ENCODE measurements at places on chromosomes 11 and 22.

- H3K27me3 ChIP-seq = no peaks in the 10 kb centered on the region
- no peak for DNase-seq
- no peaks in the 10 kb centered on the region for H3K36me3 ChIP-seq
- H3K4me1 ChIP-seq = no peaks in the 10 kb centered on the region
- no peak overlapping the region for H3K27ac ChIP-seq
Observed at GRCh38 chr22:44128958-44129618, 51.6 kb upstream of the PARVG start.

DNA sequence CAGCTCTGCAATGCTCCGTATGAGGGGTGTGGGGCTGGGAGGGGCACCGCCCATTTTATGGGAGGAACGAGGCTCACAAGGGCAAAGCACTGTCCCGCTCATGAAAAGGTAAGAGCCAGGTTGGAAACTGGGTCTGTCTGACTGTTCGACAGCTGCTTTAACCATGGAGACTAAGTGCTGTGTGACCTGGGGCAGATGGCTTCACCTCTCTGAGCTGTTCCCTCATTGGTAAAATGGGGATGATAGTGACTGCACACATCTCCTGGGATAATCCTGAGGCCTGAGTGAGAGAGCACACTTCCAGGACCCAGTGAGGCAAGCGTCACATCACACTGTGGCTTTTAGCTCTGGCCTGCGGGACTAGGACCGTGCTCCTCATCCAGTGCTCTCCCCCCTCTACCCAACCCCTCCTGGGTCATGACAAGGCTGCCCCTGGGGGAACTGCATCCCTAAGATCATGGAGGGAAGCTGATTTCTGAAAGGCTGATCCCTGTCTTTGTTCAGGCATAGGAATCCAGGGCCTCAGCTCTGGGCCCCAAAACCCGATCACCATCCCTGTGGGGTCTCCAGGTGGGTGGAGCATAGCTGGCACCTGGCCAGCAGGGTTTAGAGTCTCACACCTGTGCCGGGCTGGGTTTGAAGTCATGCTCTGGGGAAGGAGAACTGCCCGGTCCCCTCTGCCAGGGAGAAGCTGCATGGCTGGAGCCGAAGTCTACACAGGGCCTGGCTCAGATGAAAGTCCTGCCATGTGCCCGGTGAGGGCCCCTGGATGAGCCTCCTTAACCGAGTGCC lies 21.3 kb downstream of the FGF3 start:
- no peak overlapping the region for H3K27ac ChIP-seq
- no peaks in the 10 kb centered on the region for H3K36me3 ChIP-seq
- no peak for DNase-seq
- H3K4me1 ChIP-seq = peaks cover 2% of the 10 kb centered on the region
- no peak overlapping the region for H3K4me3 ChIP-seq

GRCh38 chr22:24434471-24435322 lies 7.3 kb downstream of the ADORA2A start:
- DNase-seq = no peak
- H3K4me1 ChIP-seq = no peaks in the 10 kb centered on the region
- no peak overlapping the region for H3K4me3 ChIP-seq
- H3K27me3 ChIP-seq = no peaks in the 10 kb centered on the region
- no peaks in the 10 kb centered on the region for H3K36me3 ChIP-seq
- H3K27ac ChIP-seq = no peak overlapping the region

DNA sequence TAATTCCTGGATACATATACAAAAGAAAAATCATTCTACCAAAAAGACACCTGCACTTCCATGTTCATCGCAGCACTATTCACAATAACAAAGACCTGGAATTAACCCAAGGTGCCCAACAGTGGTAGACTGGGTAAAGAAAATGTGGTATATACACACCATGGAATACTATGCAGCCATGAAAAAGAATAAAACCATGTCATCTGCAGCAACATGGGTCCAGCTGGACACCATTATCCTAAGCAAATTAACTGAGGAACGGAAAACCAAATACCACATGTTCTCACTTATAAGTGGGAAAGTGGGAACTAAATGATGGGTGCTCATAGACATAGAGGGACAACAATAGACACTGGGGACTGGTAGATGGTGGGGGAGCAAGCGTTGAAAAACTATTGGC lies 4.5 kb downstream of the TRPM5 start:
- no peak for DNase-seq
- H3K4me1 ChIP-seq = peaks cover 10% of the 10 kb centered on the region
- peaks cover 24% of the 10 kb centered on the region for H3K27me3 ChIP-seq
- H3K4me3 ChIP-seq = no peak overlapping the region
- H3K36me3 ChIP-seq = no peaks in the 10 kb centered on the region

DNA sequence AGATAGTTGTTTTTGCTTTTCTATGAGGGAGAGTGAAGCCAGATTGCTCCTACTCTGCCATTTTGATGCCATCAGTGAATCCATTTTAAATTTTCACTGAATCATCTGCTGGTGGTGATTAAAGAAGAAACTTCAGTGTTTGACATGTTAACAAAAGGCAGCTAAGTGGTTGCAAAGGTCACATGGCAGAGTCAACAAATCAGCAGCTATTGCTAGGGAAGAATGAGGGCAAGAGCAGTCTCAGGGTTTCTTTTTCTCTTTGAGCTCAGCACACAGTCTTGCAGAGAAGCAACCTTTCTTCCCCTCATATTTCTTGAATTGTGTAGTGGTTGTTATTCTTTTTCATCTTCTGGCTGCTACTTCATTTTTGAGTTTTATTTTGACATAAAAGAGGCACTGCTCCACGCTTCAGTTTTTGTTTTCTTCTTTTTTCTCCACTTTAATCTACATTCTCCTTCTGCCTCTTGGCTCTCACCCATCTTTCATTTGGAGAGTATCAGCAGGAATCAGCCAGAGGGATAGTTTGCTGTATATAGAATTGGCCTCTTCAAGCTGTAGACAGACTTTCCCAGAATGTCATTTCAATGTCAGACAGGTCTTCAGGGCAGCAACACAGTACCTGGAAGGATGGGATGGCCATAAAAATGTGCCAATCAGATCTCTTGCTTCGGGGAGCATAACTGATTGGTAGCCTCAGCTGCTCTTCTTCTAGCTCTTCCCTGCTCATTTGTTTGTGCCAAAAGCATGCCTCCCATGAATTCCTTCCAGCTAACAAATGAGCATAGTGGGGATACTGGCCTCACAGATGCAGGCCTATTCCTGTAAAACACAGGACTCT lies 153.9 kb downstream of the TRPC6 start:
- H3K27me3 ChIP-seq = no peaks in the 10 kb centered on the region
- H3K4me1 ChIP-seq = no peaks in the 10 kb centered on the region
- no peaks in the 10 kb centered on the region for H3K36me3 ChIP-seq
- H3K27ac ChIP-seq = no peak overlapping the region
- DNase-seq = no peak

DNA sequence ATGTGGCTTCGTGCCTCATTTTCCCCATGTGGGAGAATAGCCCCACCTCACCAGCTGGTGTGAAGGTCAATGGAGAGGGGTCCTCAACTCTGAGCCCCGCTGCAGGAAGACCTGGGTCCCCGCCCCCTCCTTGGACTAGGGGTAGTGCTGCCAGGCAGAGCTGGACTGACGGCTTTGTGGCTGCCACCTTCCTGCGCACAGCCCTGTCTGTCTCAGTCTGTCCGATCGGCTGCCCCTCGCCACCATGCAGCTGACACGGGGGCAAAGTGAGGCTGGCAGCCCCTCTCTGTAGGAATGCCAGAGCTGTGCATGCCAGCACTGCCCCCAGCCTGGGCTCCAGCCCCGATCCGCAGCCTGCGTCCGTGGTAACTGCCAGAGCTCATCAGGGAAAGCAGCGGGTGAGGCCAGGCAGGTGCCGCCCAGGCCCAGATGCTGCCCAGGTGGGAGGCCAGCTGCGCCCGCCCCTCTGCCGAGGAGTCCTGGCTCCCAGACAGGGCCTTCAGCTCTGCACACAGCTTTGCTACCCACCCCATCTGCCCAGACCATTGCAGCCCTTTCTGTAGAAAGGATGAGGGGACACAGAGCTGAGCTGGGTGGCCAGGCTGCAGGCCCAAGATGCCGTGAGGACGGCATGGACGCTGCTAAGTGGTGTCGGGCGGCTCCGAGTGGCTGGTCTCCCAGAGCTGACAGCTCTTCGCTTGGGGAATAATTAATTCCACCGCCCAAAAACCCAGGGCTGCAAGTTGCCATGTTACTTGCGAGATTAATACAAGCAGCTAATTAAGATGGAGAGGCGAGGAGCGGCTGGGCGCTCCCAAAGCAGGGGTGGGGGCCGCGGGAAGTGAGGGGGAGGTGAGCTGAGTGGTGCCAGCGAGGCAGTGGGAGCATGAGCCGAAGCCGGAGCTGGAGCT lies 19.5 kb upstream of the FLRT1 start:
- H3K4me1 ChIP-seq = no peaks in the 10 kb centered on the region
- H3K27ac ChIP-seq = no peak overlapping the region
- H3K27me3 ChIP-seq = no peaks in the 10 kb centered on the region
- no peaks in the 10 kb centered on the region for H3K36me3 ChIP-seq

DNA sequence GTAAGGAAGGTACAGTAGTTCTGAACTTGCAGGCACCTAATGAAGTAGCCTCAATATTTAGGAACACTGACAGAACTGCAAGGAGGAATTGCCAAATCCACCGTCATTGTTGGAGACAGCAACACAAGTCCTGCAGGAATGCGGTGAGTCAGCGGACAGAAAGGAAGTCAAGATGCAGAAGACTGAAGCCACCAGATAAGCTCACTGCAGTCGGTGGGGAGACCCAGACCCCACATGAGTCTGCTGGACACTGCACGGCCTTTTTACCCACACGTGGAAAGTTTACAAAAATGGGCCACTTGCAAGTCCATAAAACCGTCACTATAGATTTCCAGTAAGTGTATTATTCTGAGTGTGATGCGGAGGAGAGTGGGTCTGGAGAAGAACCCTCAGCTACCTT lies 1471.6 kb downstream of the TBC1D22A start:
- no peak for DNase-seq
- no peak overlapping the region for H3K27ac ChIP-seq
- H3K36me3 ChIP-seq = no peaks in the 10 kb centered on the region
- no peaks in the 10 kb centered on the region for H3K27me3 ChIP-seq

DNA sequence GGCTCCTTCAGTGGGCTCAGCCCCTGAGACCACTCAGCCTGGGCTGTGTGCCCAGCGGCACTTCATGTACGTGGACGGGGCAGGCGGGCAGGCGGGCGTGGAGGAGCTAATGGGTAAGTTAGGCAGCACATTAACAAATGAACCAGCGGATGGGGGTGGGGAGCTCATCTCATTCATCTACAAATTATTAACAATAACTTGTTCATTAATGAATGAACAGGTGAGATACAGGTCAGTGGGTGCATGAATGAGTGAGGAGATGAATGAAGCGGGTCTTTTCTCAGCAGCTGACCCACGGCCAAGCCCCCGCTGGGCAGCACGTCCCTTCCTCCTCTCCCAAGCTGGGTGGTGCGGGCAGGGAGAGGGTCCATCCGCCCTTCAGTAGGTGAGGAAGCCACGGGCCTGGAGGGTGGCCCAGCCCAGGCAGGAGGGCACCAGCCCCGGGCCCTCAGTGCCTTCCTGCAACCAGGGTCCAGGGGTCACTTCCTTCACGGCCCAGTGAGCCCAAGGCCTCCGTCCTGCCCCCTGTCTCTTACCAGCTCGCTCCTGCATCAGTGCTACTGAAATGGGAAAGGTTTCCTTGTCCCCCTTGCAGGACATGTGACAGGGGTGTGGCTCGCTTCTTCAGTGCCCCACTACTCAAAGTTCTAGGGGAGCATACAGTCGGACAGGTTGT lies 60.5 kb upstream of the KCNQ1OT1 start:
- no peaks in the 10 kb centered on the region for H3K4me1 ChIP-seq
- DNase-seq = no peak
- no peak overlapping the region for H3K4me3 ChIP-seq
- H3K27ac ChIP-seq = no peak overlapping the region

- peaks cover 6% of the 10 kb centered on the region for H3K4me1 ChIP-seq
- H3K27ac ChIP-seq = no peak overlapping the region
- no peaks in the 10 kb centered on the region for H3K36me3 ChIP-seq
- DNase-seq = no peak
Observed at GRCh38 chr11:85717429-85717828, 31.4 kb upstream of the CCDC89 start.

DNA sequence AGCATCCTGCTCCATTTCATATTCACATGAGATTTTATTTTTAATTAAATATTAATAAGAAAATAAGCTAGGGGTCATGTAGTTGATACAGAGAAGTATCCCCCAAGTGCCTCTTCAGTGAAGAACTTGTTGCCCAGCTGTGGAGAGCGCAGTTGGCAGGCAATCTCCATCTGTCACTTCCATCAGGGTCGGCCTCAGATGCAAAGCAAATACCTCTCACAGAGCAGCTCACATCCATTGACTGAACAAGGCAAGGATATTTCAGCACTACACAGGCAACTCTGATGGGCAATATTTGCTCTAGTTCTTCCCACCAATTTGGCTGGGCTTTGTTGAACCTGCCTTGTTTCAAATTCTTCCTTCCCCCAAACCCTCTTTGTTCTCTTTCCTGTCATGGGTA lies 129.4 kb downstream of the NOX4 start:
- H3K4me1 ChIP-seq = no peaks in the 10 kb centered on the region
- no peak for DNase-seq
- no peak overlapping the region for H3K27ac ChIP-seq

DNA sequence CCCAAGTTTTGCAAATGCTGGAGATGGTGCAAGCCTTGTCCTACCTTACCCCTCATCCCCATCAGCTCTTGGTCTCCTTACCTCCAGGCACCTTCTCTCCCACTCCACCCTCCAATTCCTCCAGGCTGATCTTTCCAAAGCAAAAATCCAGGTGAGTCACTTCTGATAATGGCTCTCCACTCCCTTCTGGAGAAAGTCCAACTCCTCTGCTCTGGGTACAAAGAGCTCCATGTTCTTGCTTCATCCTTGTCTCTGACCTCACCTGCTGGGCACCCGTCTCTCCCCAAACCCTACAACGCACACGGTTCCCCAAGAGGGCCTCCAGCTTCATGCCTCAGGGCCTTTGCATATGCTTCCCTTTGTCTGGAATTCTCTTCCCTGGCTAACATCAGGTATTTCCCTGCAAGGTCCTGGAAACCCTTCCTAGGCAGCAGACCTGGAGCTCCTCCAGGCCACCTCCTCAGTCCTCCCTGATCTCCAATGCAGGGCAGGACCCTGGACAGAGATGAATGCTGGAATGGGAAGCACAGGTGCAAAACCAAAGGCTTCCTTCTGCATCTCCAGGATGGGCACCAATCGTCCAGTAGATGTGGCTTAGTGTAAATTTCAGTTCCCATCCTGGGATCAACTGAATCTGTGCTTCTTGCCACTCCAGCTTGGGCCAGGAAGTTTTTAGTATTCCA lies 22.7 kb downstream of the IFT27 start:
- H3K4me1 ChIP-seq = peaks cover 12% of the 10 kb centered on the region
- no peak overlapping the region for H3K4me3 ChIP-seq
- peaks cover 5% of the 10 kb centered on the region for H3K27me3 ChIP-seq
- H3K36me3 ChIP-seq = no peaks in the 10 kb centered on the region
- no peak overlapping the region for H3K27ac ChIP-seq

- H3K27me3 ChIP-seq = no peaks in the 10 kb centered on the region
- DNase-seq = no peak
- H3K36me3 ChIP-seq = no peaks in the 10 kb centered on the region
- H3K4me3 ChIP-seq = no peak overlapping the region
- H3K4me1 ChIP-seq = no peaks in the 10 kb centered on the region
Observed at GRCh38 chr11:37512156-37512780, 914.2 kb upstream of the RAG2 start.

DNA sequence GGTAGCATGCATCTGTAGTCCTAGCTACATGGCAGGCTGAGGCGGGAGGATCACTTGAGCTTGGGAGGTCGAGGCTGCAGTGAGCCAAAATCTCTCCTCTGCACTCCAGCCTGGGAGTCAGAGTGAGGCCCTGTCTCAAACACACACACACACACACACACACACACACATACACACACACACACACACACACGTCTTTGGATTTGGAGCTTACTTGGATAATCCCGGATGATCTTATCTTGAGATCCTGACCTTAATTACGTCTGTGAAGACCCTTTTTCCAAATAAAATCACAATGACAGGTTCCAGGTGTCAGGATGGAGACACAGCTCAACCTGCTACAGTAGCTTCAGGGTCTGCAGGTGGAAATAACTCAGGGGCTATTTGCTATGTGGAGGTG lies 1.1 kb downstream of the UPB1 start:
- H3K27me3 ChIP-seq = no peaks in the 10 kb centered on the region
- no peaks in the 10 kb centered on the region for H3K4me1 ChIP-seq
- no peaks in the 10 kb centered on the region for H3K36me3 ChIP-seq
- no peak overlapping the region for H3K4me3 ChIP-seq

All from HCT116 (cell line).